ENCODE measurements at places on chromosomes 2 and 18.

- no peak for DNase-seq
These were observed 557 bp downstream of the DCC start for GRCh38 chr18:52340406-52341102.

- DNase-seq, result no peak
These were observed 113.3 kb downstream of the LDLRAD4 start for GRCh38 chr18:13331846-13332245.

DNA sequence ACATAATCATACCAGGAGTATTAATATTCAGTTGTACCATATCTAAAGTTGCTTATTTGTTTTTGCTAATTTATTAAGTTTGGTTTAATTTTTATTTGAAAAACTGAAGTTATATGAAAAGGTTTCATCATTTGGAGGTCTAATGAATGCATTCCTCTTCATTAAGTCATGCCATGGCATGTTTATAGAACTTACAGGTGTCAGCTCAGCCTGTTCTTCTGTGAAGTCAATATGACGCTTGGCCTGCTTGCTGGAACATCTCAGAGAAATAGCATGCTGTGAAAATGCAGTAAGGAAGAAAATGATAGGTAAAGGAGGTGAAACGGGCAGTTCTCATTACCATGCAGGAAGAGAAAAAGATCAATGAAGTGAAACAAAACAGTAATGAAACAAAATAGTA lies 58.2 kb downstream of the RAPH1 start:
- no peak for DNase-seq

DNA sequence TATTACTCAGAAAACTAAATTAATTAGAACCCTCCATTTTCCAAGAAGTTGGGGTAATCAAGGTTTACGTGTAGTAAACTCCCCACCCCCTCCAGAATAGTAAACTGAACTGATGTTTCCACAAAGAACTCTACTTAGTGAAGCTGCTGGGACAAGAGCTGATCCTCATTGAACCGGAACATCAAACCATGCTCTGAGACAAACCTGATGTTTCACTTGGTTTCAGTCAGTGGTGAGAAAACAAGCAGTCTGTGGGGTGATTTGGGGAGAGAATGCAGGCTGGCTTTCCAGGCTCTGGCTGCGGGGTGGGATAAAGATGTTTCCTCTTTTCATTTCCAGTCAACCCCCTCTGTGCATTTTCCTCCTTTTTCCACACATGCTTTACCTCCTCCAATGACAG lies 38.2 kb downstream of the CELF4 start:
- no peak for DNase-seq

GRCh38 chr2:190843890-190844699 lies 36.5 kb upstream of the GLS start:
- no peak for DNase-seq

DNA sequence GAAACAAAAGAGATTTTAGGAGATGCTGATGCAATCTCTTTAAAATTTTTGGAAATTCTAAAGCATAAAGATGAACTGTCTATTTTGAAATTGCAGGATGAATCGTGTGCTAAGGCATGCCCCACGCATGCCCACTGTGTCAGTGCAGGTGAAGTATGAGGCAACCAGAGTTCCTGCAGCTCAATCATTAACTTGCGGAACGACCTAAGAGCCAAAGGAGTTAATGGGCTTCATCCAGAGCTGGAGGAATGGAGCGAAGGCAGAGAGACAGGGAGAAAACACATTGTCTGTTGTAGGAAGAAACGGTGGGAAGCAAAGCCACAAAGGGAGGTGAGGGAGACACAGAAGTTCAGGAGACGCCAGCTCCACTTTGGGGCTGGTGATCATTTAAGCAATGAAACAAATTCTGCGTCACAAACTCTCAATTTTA lies 265.2 kb downstream of the CCDC85A start:
- no peak for DNase-seq

DNA sequence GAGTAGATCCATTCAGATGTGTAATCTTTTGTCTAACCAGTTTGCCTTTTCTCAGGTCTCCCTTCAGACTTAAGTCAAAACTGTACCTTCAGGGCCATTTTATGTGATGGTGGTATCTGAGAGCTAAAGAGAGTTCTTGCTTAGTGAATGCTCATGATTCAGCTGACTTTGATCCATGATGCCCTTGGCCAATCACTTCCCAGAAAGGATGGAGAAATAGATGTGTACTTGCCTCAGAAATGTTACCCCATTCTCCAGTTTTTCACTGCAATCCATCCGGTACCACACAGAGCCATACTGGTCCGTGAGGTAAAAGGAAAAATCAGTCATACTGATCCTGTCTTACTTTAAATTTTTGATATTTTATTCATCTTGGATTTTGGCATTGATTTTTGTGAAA lies 234.8 kb upstream of the PIK3C3 start:
- DNase-seq, result no peak

- DNase-seq, result no peak
These were observed 580.9 kb upstream of the TMEFF2 start for GRCh38 chr2:192775459-192776262.

DNA sequence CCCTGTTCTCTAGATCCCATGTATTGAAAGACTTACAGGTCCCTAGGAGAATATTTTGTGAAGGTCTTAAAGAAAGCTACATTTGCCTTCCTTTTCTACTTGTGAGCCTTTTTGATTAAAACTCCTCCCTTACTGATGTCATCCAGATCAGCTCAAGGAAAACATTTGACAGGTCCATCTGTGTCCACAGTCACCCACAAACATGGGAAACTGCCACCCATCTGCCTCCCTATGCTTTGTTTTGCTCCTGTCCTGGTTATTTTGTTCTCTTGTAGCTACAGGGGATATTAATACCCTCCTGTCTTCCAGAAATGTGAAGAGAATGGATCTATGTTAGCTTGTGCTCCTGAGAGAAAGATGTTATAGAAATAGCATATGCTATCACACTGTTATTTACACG lies 203.6 kb upstream of the GALNT5 start:
- DNase-seq, result no peak

- DNase-seq, result peak; percentile 97
These were observed 120.5 kb upstream of the CXCR4 start for GRCh38 chr2:136238286-136239078.

DNA sequence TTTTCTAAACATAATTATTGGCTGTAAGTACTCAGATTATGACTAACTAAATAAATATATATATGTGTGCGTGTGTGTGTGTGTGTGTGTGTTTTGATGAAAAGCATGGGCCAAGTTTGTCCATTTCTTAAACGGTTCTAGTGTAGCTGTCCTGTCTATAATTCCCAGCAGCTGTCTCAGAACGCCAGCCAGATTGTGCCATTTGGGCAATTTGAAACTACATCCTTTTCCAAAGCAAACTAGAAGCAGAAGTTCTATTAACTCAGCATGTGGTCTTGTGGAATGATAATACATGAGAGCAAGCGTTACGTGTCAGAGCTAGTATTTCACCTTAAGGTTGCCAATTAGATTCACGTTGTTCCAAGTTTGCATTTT lies 1.7 kb downstream of the ARHGAP28 start:
- DNase-seq, result no peak

GRCh38 chr2:100365434-100365833 lies 43.1 kb upstream of the LONRF2 start:
- no peak for DNase-seq

DNA sequence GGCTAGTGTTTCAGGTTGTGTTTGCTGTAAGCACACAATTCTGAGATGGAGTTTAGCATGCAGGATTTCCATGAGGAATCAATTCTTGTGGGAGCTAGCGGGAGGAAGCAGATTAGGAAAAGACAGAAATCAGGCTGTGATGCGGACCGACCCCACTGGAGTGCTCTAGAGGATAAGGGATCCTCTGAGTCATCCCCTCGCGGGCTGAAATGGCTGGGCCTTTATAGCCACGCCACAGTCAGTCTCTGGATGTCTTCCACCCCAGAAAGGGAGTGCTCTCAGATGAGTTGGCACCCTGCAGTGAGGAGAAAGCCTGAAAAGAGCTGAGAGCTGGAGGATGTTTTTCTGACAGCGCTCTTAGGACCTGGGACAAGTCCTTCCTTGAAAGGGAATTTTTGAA lies 102.4 kb downstream of the GALNT3 start:
- DNase-seq, result no peak

DNA sequence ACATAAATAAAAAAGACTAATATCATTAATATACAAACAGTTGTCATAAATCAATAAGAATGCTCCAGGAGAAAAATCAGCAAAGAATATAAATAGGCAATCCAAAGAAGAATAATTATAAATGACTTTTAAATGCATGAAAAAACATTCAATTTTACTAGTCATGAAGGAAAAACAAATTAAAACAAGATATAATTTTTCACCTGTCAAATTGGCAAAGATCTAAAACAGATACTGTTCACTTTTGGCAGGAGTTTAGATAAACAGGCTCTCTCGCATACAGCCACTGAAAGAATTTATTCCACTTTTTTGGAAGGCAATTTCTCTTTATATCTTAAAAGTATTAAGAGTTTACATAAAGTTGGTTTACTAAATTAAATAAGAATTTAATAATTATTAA lies 176.8 kb upstream of the SETBP1 start:
- DNase-seq, result no peak

DNA sequence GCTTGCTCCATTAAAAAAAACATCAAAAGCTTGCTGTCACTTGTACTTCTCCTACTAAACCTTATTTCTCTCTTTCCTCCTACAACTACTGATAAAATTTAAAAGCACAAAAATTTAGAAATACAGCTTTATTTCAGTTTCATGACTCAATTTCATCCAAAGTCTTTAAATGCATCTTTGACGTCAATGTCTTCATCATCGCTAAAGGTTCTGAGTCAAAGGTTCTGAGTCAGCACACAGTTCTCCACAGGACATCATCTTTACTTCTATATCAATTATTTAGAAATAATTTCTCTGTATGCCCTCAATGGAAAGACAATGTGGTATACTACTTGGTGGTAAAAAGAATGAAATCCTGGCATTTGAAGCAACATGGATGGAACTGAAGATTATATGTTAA lies 163.9 kb upstream of the DNMT3A start:
- no peak for DNase-seq

DNA sequence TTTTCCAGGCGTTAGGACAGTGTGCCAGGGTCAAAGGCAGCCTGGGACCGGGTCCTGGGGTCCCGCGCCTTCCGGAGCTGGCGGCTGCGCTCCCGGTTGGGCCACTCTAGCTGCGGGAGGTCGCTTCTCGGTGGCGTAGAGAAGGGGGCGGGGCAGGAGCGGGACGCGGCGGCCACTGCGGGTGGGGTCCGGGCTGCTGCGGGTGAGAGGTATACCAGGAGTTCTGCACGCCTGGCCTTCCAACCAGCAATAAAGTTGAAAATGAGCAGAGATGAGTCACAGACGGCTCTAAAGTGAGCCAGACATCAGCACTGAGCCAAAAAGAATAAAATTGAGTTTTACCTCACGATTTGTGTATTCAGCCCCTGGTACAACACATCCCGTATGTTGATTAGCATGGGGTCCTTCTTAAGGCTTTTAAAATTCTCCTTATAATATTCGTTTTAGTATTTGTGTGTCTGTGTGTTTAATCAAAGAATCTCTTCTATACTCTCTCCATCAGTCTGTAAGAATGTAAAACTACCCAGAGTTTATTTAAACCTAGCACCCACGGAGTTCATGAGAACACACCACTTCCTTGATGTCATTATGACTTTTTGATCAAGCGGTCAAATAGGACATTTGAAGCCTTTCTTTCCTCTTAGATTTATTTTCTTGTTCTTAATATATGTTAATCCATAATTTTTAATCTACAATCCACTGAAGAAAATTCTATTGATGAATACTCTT lies at the start of gene C1GALT1C1L:
C1GALT1C1L (minus strand) TSS at position 108 of the 729 bp plus-strand sequence; CDS start at position 1, 107 bp downstream.
- DNase-seq, result no peak

DNA sequence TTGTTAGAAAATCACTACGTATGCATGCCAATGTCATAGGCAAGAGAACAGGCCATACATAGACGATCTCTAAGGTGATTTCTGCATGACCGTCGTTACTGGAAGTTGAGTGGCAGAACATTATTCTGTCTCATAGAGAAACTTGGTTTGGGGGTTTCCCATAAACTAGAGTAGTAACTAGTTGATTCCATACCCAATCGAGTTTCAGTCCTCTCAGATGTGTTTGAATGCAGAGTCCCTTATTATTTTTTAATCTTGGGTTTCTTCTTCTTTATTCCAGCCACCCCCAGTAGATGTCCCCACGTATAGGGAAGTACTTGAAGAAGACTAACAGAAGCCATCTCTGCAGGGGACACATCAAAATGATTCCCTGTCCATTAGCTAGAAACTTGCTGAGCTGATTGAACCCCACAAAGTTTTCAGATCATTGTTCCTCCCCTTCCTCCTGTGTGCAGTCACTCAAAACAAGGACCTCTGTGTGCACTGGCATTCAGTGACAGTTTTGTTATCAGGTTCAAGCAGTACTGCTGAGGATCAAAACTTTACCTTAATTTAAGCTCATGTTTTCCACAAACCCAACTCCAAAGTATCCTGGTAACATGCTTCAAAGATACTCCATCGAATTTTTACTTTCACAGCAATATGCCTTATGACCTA lies 68.4 kb upstream of the CDCA7 start:
- no peak for DNase-seq

DNA sequence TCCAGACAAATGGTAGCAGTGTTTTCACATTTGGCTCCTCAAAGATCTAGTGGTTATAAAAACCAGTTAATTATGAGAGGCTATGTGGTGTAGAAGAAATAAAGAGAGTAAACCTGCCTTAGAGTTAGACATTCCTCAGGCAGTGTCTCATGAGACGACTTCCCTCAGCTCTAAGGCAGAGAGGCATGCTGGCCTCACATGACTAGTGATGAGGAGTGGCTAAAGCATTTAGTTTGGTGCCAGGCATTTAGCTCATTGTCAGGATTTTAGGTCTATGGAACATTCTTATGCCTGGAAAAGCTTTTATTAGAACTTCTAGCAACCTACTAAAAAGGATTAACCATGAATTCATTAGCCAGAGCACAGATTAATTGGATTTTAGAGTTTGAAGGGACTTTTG lies 90.3 kb downstream of the RPRM start:
- DNase-seq, result no peak

DNA sequence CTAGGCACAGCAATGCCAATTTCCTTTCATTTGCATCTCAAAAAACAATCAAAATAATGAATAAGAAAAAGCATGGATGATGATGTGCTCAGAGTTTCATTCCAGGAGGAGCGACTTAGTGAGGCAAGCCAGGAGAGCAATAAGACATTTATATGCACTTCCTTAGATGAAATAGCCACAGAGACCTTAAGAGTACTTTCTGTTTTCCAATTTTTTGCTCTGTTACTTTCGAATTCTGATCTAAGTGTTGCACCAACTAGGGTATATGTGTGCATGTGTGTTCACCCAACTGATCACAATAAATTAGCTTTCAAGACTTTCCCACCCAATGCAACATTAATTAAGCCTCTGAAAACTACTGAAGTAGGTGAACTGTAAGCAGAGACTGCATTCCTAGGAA lies 709 bp downstream of the RAB27B start:
- DNase-seq, result no peak

GRCh38 chr2:217899231-217900009 lies 103.4 kb downstream of the TNS1 start:
- DNase-seq, result peak; percentile 72

DNA sequence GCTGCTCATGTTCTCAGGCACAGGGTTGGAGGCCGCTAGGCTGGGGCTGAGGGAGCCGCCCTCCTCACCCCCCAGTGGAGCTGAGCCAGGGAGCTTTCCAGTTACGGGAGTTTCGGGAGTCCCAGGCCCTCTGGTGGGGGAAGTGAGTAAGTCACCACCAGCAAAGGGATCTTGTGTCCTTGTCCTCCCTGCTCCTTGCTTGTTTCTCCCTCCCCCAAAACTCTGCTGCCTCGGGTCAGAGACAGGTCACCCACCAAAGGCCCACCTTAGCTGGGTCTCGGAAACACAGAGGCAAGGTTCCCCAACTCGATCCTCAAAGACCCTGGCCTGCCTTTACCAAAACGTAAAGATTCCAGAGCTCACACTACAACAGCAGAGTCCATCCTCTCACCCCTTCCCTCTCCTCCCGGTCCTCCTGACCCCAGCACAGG lies 60.5 kb upstream of the POMC start:
- peak; percentile 32 for DNase-seq

GRCh38 chr2:32697156-32697555 lies 69.3 kb downstream of the TTC27 start:
- DNase-seq, result no peak
